WTC11 (cell line): ENCODE measurements at places on chromosomes 7 and 10. TPM values are rescaled to one million over a fixed set of nuclear protein-coding genes. Genes with fewer than 3 reads are reported as not detected.
A peak's percentile ranks its signal among the peaks of the same experiment; 100 is the strongest.

Gene MYL10
- total RNA-seq: not detected in 3 replicates

DNA sequence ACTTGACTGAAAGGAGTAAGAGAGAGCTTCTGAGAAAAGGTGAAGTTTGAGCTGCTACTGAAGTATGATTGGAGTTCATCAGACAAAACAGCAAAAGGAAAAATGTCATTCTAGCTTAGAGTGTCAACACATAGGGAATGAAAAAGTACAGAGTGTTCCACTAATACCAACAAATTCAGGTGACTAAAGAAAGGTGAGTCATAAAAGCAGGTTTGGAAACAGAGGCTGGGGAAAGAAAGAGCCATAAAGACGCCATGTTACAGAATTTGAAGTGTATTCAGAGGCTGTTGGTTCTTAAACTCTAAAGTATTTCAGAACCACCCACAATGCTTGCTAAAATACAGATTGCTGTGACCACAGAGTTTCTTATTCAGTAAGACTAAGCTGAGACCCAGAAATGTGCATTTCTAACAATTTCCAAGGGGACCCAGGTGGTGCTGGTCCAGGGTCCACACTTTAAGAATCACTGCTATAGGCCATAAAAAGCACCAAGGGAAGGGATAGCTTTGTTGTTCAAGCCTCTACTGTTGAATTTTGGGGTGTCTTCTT, 143.1 kb downstream of the ELAPOR2 start:
- H3K4me1 ChIP-seq: peaks cover 12% of the 10 kb centered on the region
- H3K36me3 ChIP-seq: peaks cover 22% of the 10 kb centered on the region
- H3K27ac ChIP-seq: no peak overlapping the region
- DNase-seq: no peak

DNA sequence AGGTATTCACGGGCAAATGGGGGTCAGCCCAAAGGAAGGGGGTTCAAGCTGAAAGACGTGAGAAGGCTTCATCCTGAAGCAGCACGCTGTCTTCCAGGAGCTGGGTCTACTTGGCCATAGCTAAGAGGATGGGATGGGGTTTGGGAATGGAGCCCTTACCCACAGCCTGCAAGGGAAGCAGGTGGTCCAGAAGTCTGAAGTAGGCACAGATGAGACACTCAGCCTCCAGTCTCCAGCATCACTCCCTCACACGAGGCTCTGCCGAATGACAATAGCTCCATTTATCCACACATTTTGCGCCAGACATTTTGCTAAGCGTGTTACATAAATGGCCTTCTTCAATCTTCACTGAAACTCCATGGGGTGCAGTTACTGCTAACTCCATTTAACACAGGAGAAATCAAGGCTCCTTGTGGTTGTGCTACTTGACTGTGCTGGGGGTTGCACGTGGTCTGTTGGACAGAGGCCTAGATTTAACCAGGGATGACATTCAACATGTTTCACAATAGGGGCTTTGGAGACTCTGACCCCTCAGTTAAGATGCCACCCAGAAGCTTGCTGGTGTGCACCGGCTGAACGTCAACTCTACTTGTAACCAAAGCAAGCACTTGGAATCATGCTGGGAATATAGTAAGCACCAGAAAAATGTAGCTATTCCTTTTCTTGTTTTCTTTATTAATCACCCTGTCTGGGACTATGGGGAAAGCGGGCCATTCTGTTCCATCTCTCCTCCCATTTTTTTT, 85.3 kb downstream of the FAM241B start:
- H3K36me3 ChIP-seq: peaks cover 3% of the 10 kb centered on the region
- DNase-seq: no peak
- no peaks in the 10 kb centered on the region; the same call in 1 of the 2 replicates for H3K27me3 ChIP-seq
- H3K4me1 ChIP-seq: peaks cover 6% of the 10 kb centered on the region

GRCh38 chr7:47407821-47408674, 173.9 kb downstream of the TNS3 start:
- H3K36me3 ChIP-seq: no peaks in the 10 kb centered on the region
- DNase-seq: no peak
- H3K27ac ChIP-seq: no peak overlapping the region
- H3K4me3 ChIP-seq: no peak overlapping the region

GRCh38 chr7:43077732-43078391, 34.6 kb upstream of the HECW1 start:
- no peaks in the 10 kb centered on the region for H3K36me3 ChIP-seq
- no peaks in the 10 kb centered on the region for H3K27me3 ChIP-seq
- H3K4me3 ChIP-seq: no peak overlapping the region
- no peak overlapping the region for H3K27ac ChIP-seq
- H3K4me1 ChIP-seq: peaks cover 37% of the 10 kb centered on the region
- DNase-seq: peak; percentile 75

- DNase-seq: no peak
- 0 out of 2 replicates have a peak overlapping the region, but pooled peaks have one; percentile 31 for H3K27ac ChIP-seq
- no peaks in the 10 kb centered on the region for H3K27me3 ChIP-seq
- peaks cover 30% of the 10 kb centered on the region for H3K4me1 ChIP-seq
Measured at GRCh38 chr7:6227294-6227846, 45.1 kb downstream of the CYTH3 start.

DNA sequence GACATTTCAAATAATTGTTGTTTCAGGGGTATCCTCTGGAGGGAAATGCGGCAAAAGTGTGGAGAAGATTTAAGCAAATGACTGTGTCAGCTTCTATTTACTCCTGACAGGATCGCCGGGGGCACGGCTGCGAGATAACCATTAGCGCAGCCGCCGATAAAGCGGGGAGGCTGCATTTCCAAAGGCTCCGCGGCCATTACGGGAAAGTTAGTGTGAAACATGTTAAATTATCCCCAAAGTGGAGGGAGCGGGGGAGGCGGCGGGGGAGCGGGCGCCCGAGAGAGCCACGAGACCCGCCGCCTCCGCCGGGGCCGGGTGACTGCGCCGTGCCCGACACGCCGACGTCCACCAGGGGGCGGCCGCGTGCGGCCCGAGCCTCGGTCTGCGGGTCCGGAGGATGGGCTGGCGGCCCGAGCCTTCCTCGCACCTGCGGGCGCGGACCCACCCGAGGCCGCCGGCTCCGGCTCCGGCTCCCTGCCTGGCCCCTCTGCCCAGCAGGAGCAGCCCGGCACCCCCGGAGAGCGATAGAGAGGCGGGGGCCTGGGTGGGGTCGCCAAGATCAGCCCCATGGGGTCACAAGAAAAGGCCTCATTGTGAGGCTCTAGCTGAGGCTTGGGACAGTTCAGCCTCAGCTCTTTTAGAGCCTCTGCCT, 74.4 kb upstream of the PAX2 start:
- H3K27me3 ChIP-seq: peaks cover 60% of the 10 kb centered on the region
- DNase-seq: peak; percentile 77
- peaks cover 28% of the 10 kb centered on the region for H3K4me1 ChIP-seq
- peak overlapping the region; percentile 61 for H3K4me3 ChIP-seq
- H3K27ac ChIP-seq: no peak overlapping the region

GRCh38 chr10:123781956-123782500, 109.6 kb downstream of the CPXM2 start:
- H3K27me3 ChIP-seq: peaks cover 49% of the 10 kb centered on the region
- no peaks in the 10 kb centered on the region for H3K36me3 ChIP-seq
- DNase-seq: no peak
- no peak overlapping the region for H3K27ac ChIP-seq
- H3K4me3 ChIP-seq: no peak overlapping the region

DNA sequence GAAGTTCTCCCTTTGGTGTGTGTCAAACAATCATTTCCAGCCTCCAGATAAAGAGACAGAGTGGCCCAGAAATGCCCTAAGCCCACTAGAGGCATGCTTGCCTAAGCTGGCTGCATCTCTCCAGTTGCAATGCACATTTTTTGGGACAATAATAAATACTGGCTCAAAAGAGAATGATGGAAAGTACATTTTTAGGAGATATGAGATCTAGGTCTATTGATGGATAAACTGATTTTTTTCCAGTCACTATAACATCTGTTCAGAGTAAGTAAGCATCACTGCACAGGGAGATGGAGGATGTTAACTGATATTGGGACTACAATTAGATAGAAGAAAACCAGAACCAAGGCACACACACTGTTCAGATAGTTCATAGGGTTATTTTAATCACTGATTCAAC, 553.0 kb downstream of the GRM8 start:
- DNase-seq: no peak
- H3K4me3 ChIP-seq: no peak overlapping the region
- H3K27ac ChIP-seq: peak overlapping the region; percentile 51
- peaks cover 12% of the 10 kb centered on the region for H3K36me3 ChIP-seq
- no peaks in the 10 kb centered on the region for H3K27me3 ChIP-seq
- H3K4me1 ChIP-seq: peaks cover 46% of the 10 kb centered on the region

DNA sequence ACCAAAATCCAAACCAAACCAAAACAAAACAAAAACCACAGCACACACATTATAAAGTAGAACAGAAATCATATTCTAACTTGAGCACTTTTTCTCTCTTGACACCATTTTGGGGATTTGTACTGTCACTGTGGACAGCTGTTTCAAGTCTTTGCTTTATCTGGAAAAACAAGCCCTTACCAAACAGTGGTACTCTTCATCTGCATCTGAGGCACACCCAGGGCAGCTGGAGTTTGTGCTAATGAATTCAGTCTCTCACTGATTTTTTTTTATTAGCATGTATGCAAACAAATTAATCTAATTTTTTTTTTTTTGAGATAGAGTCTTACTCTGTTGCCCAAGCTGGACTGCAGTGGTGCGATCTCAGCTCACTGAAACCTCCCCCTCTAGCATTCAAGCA, 171.4 kb downstream of the RAPGEF5 start:
- no peak for DNase-seq
- H3K36me3 ChIP-seq: peaks cover 3% of the 10 kb centered on the region
- no peak overlapping the region; the same call in 1 of the 2 replicates for H3K4me3 ChIP-seq
- H3K4me1 ChIP-seq: peaks cover 51% of the 10 kb centered on the region
- peak overlapping the region; percentile 78 for H3K27ac ChIP-seq

GRCh38 chr7:70711452-70711851, 420.5 kb upstream of the GALNT17 start:
- H3K36me3 ChIP-seq: peaks cover 35% of the 10 kb centered on the region
- H3K4me3 ChIP-seq: no peak overlapping the region
- no peak for DNase-seq
- H3K27me3 ChIP-seq: peaks cover 44% of the 10 kb centered on the region
- H3K4me1 ChIP-seq: peaks cover 47% of the 10 kb centered on the region
